ENCODE measurements at places on chromosomes 4 and X.

DNA sequence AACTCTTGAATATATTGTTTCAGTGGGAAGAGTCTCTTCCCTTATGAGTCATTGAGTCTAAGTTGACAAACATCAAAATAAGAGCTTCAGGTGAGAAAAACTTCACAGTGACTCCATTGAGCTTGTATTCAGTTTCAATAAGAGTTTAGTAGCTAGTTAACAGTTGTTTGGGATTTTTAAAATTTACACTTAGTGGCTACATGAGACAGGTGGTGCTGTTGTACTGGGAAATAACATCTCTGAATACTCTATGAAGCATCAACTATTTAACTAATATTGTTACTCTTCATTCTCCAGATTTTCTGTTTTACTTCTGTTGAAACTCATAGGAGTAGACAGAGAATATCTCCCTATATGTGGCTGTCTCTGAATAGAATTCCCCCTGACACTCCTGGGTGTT lies 1609.1 kb downstream of the C4orf33 start:
- DNase-seq, result no peak

GRCh38 chr4:10144966-10145365 lies 28.4 kb upstream of the WDR1 start:
- DNase-seq, result no peak

GRCh38 chr4:83440148-83440814 lies 15.3 kb downstream of the HELQ start:
- no peak for DNase-seq

DNA sequence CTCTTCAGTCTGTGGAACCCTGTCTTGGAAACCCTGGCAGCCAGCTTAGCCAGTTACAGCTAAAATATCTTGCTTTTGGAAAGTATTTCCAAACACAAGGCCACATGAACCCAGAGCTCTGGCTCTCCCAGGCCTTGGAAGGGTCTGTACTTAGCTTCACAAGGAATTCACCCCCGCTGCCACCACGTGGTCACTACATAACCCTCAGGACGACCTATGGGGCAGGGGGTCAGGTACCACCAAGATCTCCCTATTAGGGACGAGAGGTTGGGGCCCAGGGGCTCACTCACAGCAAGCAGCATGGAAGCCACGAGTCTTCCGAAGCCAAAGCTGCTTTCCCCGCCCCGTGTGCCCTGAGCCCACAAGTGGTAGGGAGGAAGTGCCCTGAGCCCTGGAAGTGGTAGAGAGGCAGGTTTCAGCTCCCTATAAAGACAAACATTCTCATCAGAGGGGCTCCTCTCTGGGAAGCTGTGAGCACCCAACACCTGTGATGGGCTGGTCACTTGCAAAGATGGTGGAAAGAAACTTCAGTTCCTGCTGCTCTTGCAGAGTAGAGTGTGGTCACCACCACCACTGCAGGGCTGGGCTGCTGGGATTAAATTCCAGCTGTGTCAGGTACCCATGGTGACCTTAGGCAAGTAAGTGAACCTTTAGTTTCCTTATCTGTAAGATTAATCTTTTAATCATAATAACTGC lies 4.7 kb upstream of the JAKMIP1 start:
- DNase-seq, result no peak

- DNase-seq, result no peak
Measured at GRCh38 chr4:16669036-16669435, 229.4 kb downstream of the LDB2 start.

GRCh38 chr4:27921231-27921630 lies 1060.6 kb downstream of the STIM2 start:
- DNase-seq, result no peak

DNA sequence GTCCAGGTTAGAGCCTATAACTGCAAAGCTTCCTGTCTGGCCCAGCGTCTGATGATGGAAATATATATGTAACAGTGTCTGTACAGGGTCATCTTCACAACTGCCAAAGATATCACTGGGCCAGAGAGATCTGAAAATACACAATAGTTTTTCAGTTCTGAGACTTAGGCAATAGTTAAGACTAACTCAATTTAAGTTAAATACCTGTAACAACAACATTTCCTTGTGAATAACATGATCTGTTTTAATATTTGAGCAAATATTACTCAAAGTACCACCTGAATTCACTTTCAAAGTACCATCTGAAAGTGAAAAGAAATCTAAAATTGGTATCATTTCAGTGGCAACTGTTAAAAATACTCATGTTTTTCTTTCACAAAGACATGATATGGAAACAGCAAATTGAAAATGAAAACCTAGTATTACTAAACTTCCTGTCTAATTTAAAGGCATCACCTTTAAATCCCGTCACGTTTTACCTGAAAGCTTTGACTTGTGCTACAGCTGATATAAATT lies 9.6 kb downstream of the ZAR1 start:
- no peak for DNase-seq

- no peak for DNase-seq
Measured at GRCh38 chr4:99852199-99852749, 35.6 kb downstream of the DAPP1 start.

- no peak for DNase-seq
Measured at GRCh38 chr4:68368691-68369131, 18.8 kb upstream of the YTHDC1 start.

DNA sequence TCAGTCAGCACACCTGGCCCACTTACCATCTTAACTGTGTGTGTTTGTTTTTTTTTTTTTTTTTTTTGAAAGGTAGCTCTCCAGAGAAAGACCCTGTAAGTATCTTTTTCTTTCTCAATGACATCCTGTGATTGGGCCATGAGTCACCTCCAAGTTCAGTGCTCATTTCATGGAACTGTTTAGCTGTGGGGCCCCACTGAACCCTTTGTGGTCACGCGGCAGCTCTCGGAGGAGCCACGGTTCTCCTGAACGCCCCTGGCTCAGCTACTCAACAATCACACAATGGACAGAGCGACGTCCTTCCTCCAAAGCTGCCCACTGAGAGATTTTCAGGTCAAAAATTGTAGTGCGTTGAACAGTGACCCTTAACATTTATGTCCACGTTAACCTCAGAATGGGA lies 14.2 kb upstream of the IL3RA start:
- no peak for DNase-seq

DNA sequence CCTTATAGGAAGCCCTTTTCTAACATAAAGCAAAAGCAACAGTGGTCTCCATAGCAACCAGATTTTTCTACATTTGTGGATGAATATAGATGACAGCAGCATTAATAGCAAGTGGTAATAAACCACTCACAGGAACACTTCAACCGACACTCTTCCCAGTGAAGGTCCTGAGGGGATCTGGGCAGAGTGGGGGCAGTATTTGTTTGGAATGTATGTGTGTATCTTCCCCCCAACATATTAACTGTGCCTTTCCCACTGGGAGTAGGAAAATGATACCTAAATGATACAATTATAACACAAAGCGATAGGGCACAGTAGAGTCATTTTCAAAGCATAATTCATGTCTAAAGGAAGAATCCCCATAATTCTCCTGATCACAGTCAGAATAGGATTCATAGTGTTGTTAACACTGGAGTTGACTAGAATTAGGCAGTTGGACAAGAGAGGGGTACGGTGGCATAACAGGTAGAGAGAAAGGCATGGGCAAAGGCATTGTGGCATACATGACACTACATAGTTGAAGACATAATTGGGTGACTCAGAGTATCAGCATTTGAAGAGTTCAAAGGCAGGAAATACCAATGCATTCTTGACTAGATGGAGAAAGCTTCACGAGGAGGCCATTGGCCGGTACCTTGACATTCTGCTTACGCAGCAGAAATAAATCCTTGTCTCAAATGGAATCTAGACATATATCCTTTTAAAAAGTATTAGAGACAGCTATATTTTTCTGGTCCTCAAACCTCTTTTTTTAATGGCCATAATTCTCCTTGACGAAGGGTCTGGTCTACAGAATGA lies 15.2 kb downstream of the CAPN6 start:
- DNase-seq, result no peak

DNA sequence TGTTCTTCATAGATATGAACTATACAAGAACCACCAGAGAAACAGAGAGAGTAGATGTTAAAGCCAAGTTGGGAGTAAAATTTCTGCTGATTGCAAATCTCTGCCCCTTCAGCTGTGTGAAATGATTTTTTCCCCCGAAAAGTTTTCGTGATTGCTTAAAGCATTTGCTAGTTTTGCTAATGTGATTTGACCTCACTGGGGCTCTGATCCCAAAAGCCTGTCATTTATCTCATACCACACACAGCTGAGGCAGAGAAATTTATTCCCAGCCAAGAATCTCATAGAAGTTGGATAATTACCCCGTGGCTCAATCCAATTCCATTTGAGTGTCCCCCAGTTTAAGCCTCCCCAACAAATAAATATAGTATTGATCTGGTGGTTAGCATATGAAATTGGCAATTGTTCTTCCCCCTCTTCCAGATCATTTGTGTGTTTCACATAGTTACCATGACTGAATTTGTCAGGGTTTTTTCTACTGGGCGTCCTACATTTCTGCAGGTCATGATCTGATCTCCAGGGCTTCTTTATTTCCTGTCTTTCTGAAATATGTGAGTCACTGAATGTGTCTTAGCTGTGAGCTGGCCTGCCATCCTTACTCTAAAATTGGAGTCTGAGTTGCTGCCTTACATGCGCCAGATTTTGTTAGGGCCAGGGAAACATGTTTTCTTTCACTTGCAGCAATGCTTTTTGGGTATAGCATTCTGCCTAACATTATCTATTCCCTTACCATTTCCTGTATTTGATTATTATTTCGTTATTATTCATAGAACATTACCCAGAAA lies 167.5 kb upstream of the FRMPD4 start:
- DNase-seq, result no peak

- DNase-seq, result no peak
Measured at GRCh38 chr4:118850488-118851173, 14.7 kb upstream of the SEC24D start.

DNA sequence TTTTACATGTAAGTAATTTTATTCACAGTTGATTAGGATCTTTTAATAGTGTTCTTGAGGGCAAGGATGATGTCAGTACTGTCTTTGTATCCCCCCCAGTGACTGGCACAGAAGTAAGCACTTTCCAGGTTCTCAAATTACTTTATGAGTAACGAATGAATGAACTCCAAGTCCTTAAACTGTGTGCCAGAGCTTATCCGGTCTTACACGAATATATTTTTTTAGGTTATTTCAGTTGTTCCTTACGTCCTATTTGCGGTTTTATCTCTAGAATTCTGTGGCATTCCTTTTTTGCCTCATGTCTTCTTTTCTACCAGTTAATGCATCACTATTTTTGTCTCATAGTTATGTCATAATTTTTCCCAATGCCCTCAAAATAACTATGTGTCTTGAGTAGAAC lies 106.9 kb upstream of the MID1IP1 start:
- DNase-seq, result no peak

DNA sequence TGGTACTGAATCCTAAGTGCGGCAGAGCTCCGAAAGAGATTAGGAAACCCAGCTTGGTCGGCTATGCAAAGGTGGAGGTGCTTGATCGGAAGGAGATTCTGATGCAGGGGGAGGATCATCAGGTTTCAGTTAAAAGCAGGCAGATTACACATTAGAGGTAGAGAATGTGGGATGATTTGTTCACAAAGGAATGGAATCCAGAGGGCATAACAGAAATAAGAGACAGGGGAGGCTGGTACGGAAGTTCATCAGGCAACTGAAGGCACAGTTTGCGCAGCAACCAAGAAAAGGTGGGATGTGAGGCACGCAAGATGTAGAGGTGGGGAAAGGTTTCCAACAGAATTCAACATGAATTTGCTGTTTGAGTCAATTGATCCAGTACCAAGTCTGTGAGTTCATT lies 424 bp upstream of the ZNF330 start:
- no peak for DNase-seq

DNA sequence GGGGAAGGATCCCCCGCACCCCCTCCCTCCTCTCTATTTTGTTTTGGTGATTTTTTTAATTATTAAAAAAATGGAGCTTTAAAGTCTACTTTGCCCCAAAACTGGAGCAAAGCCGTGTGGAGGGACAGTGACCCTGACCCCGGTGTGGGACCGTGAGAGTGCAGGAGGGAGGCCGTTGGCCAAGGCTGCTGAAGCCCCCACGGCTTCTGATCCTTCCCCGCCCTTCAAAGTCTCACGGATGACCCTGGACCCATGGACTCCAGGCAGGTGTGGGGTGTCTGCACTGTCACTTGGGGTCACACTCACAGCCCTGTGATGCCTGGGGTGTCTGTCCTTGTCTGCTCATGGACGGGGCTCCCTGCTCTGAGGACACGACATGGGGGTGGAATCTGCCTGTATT lies 133.3 kb downstream of the CPZ start:
- DNase-seq, result no peak

GRCh38 chr4:155708782-155709181 lies 42.1 kb downstream of the GUCY1A1 start:
- no peak for DNase-seq

DNA sequence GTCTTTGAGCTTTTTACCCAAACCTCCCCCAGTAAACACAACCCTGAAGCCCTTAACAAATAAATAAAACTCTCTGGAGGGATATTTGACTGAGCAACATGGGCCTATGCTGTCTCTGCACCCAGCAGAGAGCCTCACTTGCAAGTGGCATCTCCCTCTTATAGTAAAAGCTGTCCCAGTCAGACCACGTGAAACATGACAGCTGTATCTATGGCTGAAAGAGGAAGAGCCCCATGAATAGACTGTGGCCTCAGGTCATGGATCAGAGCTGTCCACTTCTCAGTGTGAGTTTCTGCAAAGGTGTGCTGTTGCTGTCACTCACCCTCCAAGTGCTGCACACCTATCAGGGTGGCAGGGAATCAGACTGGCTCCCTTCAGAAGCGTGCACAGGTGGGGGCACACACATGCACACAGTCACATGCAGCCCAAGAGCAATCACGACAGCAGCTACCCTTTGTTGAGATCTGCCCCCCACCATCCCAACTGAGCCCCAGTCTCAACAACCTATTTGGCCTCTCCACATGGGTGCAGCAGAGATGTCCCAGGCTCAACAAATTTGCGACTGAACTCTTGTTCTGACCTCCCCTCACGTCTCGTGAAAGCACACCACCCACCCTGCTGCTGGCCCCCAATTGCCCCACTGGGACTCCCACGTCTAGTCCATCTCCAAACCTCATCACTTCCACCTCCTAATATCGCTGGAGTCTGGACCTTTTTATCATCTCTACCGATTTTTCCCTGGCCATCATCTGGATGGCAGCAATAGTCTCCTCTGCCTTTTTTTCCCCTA lies 45.6 kb downstream of the NAT8L start:
- no peak for DNase-seq

- no peak for DNase-seq
Measured at GRCh38 chrX:68978655-68979054, 149.8 kb downstream of the EFNB1 start.

GRCh38 chr4:107153228-107153627 lies 117.1 kb upstream of the DKK2 start:
- DNase-seq, result no peak

DNA sequence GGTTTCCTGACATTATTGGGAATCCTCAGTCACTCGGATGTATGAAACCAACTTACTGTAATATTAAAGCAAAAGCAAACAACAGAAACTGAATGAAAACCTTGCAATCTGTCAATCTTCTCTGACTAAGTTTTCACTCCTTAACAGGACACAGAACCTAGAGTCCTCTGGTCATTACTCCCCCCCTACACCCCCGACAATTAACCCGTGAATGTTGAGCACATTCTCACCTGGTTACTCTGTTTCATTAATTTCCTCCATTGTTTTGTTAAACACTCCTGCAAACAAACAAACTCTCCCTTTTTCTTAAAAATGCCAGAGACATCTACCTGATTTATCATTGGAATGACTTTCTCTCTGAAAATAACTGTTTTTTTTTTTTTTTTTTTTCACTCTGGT lies 469.0 kb upstream of the PRKX start:
- no peak for DNase-seq

- no peak for DNase-seq
Measured at GRCh38 chrX:100674705-100675104, 30.7 kb downstream of the SRPX2 start.

GRCh38 chr4:15234856-15235126 lies 193.0 kb upstream of the C1QTNF7 start:
- DNase-seq, result no peak

Measured in effector CD8-positive, alpha-beta T cell (primary cell).